ENCODE measurements at places on chromosomes 12 and 14. TPM values are rescaled to one million over a fixed set of nuclear protein-coding genes. Genes with fewer than 3 reads are reported as not detected.

- peaks cover 4% of the 10 kb centered on the region for H3K27me3 ChIP-seq
- H3K36me3 ChIP-seq = no peaks in the 10 kb centered on the region
- H3K4me1 ChIP-seq = no peaks in the 10 kb centered on the region
- H3K27ac ChIP-seq = no peak overlapping the region
- DNase-seq = no peak
Observed at GRCh38 chr14:103072595-103073366, 11.2 kb upstream of the LBHD2 start.

- no peak overlapping the region for H3K27ac ChIP-seq
- H3K36me3 ChIP-seq = no peaks in the 10 kb centered on the region
- no peak for DNase-seq
- H3K4me1 ChIP-seq = peaks cover 19% of the 10 kb centered on the region
Observed at GRCh38 chr12:172732-173161, 41.2 kb downstream of the SLC6A12 start.

The KCTD10 gene
- 39.8 TPM for total RNA-seq

GRCh38 chr14:68626386-68626785 is 166.5 kb downstream of the ZFP36L1 start:
- no peaks in the 10 kb centered on the region for H3K36me3 ChIP-seq
- H3K4me1 ChIP-seq = peaks cover 8% of the 10 kb centered on the region
- no peak overlapping the region for H3K27ac ChIP-seq
- H3K4me3 ChIP-seq = no peak overlapping the region

DNA sequence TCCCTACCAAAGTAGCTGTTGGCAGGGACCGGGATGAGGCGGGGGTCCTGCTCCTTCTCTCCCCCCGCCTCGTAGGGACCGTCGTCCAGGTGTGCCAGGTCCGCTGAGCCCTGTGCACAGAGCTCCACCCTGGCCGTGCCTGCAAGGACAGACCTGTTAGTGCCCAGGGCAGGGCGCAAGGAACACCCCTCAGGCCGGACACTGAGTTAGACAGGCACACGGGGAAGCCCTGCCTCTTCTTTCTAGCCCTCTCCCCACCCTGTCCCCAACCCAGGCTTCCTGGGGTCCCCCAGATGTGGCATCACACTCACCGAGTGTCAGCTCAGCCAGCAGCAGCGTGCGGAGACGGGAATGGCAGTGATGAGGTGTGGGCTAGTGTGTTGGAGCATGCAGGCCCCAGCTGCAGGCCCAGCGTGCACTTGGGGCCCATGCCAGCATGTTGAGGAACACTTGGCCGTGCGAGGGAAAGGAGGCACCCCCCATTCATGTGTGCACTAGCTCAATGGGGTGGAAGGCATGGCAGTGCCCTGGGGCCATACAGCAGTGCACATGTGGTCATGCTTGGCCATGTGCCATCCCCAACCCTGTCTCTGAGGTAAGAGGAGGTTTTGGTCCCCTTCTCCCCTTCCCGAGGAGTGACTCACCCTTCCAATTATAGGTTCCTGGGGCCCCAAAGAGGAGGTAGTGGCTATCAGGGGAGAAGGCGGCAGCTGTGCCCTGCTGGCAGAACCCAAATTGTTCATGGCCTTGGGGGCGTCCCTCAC is 7.3 kb downstream of the ITGA7 start:
- no peak for DNase-seq
- no peaks in the 10 kb centered on the region for H3K36me3 ChIP-seq
- no peak overlapping the region for H3K4me3 ChIP-seq
- no peak overlapping the region for H3K27ac ChIP-seq
- peaks cover 2% of the 10 kb centered on the region for H3K27me3 ChIP-seq

- H3K4me1 ChIP-seq = no peaks in the 10 kb centered on the region
- no peak overlapping the region for H3K4me3 ChIP-seq
- H3K27me3 ChIP-seq = peaks cover 7% of the 10 kb centered on the region
Observed at GRCh38 chr14:20512177-20512905, 7.0 kb downstream of the RNASE10 start.

DNA sequence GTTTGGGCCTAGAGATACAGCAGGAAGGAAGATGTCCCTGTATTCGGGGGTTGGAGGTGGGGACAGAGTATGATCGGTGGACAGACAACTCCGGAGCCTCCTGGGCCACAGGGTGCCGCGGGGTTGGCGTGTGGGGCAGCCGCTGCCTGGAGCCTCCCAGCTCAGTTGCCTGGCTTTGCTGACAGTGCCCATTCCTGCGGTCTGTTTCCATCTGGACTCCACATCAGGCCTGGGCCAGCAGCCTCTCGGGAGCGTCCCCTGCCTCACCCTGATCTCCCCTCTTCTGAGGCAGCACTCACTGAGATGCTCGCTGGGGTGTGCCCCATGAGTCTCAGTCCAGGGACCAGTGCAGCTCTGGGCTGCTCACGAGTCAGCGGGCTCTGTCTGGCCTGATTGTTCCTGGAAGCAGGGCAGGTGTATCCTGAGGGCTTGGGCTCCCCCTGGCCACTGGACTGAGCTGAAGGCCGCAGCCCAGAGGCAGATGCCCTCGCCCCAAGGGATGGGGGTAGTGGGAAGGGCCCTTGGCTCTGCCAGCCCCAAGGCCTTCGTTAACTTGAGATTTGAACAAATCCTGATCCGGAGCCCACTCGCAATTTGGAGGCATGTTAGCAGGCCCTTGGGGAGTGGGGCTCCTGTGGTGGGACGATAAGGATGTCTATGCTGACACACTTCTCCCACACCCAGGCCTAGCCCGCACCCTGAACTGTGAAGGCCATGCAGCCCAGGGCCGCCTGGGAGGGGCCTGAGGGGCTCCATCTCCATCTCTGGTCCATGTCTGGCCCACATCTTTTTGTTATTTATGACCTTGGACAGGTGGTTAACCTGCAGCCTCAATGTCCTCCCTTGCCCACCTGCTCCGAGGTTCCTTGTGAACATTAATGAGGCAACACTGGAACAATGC is 7.5 kb downstream of the HIP1R start:
- peaks cover 9% of the 10 kb centered on the region for H3K4me1 ChIP-seq
- H3K4me3 ChIP-seq = no peak overlapping the region
- no peak for DNase-seq
- H3K27me3 ChIP-seq = no peaks in the 10 kb centered on the region

The PMCH gene
- not detected for total RNA-seq

GRCh38 chr14:29710015-29710414 is 217.6 kb downstream of the PRKD1 start:
- H3K27ac ChIP-seq = no peak overlapping the region
- H3K4me1 ChIP-seq = no peaks in the 10 kb centered on the region
- no peaks in the 10 kb centered on the region for H3K27me3 ChIP-seq
- no peak overlapping the region for H3K4me3 ChIP-seq
- no peaks in the 10 kb centered on the region for H3K36me3 ChIP-seq
- no peak for DNase-seq
